ENCODE measurements at places on chromosomes 7 and 10.

GRCh38 chr10:77967611-77968022 is 41.1 kb upstream of the DLG5 start:
- DNase-seq: no peak

DNA sequence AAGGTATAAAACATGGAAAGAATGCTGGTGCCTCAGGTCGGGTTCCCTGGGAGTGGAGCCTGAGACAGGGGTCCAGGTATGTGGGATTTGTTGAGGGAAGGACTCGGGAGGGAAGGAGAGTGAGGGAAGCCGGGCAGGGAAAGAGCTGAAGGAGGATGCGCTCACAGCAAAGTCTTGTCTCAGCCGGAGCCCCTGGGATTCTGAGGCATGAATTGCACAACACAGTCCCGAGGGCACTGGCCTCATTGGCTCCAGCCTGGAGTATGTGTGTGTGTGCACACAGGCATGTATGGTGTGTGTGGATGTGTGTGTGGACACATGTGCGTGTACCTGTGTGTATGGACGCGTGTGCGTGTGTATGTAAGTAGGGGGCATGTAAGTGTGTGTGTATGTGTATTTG is 87.4 kb downstream of the WDFY4 start:
- DNase-seq: no peak

GRCh38 chr10:14010101-14010558 is 320.6 kb downstream of the FRMD4A start:
- DNase-seq: no peak

DNA sequence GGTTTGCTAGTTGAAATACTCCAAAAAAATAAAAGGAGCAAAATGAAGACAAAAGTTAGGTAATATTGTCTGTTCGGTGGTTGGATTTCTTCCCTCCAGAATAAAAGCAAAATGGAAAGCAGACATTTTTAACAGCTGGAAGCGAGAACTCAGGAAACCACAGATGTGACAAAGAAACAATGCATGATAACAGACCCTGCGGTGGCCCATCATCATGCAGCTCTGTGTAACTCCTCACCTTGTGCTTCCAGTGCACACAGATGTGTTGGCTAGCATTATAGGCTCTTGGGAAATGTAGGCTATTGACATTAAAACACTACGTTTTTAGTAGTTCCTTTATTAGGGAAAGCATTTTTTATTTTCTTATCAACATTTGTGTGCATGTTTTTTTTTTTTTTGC is 53.9 kb upstream of the ARL4A start:
- no peak for DNase-seq

DNA sequence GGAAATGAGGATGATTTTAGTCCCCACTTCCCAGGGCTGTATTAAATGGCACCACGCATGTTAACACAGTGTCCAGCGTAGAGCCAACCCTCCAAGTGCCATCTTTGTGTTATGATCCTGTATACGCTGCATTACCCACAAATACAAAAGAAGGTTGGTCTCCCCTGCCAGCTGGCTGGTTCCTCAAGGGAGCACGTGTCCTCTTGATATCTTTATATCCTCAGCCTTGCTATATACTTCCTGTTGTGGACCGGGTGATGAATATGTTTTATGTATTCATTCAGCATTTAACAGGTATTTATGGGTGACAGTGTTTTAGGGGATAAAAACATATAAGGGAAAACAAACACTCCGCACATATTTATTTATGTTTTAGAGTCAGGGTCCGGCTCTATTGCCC is 23.2 kb upstream of the PRRT4 start:
- no peak for DNase-seq

- DNase-seq: no peak
Observed at GRCh38 chr10:4310172-4310571, 515.8 kb upstream of the AKR1E2 start.

DNA sequence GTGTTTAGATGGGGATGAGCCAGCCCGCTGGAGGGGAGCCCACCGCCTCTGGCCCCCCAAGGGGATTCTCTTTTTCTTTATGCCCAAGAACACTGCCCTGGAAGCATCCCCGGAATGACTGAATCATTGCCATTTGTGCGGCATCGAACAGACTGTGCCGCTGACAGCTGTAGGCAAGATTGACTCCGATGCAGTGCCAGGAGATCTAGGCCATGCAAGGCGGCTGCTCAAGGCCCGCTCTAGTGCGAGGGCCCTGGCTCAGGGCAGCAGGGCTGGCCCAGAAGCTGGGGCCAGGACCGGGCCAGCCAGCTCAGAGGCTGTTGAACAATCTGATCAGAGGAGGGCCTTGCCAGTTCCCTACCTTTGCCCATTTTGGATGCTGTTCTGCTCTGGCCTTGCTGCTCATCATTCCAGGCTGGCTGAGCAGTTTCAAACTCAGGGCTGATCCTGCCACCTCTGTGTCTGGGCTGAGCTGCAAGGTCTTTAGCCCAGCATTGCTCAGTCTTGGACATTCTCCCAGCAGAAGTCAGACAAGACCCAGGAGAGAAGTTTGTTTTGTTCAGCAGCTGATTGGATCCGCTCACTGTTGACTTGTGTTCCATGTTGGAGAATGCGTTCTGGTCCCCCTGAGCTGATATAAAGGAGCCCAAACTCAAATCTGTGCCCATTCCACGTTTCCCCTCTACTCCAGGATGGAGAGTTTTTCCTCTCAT is 485.3 kb upstream of the GALNT17 start:
- no peak for DNase-seq

GRCh38 chr7:90624225-90624911 is 28.2 kb downstream of the CDK14 start:
- DNase-seq: no peak

- no peak for DNase-seq
Observed at GRCh38 chr10:80870282-80870681, 332.6 kb downstream of the SH2D4B start.

GRCh38 chr10:88361995-88362807 is 220.9 kb downstream of the RNLS start:
- no peak for DNase-seq

Measured in activated CD4-positive, CD25-positive, alpha-beta regulatory T cell treated with anti-CD3 and anti-CD28 coated beads, Interleukin-2, amount 50 U/mL, for 16 hours (primary cell).